Effector CD4-positive, alpha-beta T cell (primary cell): ENCODE measurements at places on chromosomes 3 and 15.

DNA sequence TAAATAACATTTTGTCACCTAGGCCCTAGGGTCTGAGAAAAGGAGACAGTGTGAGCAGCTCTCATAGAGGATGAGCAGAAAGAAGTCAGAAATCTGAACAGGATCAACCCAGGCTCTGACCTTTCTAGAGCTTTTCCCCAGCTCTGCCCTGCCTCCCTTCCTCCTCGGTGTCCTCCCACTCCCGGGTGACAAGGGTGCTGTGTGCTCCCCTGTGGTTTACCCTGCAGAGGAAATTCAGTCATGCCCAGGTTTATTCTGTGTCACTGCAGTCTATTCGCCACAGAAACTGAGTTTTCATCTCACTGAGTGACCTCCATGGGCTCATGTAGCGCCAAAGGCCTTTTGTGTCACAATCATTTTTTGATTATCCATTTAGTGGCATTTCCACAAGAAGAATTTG, 76.6 kb downstream of the IL12A start:
- DNase-seq: no peak

DNA sequence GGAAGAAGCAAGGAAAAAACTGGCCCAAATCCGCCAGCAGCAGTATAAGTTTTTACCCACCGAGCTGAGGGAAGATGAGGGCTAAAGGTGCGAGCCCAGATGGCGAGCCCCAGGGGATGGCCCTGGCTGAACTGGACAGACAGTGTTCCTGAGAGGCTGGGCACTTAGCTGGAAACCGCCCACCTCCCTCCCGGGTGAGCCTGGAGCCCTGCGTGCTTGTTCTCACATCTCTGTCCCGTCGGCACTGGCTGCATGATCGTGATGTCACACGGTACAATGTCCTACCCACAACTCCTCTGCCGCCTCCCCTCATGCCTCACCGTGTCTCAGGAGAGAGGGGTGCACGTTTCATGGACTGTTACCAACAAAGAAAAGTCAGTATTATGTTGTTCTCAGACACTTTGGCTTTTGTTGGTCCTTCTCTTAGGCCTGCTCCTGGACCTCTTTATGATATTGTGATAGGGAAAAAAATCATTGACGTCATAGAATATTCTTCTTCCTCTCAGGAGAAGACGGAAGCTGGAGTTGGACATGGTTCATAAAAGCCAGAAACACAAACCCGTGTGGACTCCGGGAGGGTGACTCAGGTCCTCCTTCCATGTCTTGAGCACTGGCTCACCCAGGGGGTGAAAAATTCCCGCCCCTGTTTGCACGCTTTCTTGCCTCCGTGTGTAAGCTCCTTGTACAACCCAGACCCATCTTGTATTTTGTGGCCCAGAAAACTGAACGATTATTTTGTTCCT, 201.8 kb upstream of the TPM1 start:
- no peak for DNase-seq

DNA sequence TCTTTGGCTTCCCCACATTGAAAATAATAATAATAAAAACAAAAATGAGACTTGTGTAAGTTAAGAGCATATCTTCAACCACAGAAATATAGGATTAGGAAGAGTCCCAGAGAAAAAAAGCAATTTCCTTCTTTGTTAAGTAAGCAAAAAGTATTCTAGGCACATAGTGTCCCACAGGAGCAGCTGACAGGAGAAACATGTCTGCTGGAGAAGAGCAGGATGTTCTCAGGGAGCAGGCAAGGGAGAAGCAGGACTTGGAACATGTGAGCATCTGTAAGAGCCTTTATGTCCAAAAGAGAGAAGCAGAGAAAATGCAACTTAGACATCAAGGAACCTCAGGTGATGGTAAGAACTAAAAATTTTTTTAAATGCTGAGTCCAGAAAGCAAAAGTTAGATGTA, 39.0 kb downstream of the TTC23 start:
- DNase-seq: no peak

DNA sequence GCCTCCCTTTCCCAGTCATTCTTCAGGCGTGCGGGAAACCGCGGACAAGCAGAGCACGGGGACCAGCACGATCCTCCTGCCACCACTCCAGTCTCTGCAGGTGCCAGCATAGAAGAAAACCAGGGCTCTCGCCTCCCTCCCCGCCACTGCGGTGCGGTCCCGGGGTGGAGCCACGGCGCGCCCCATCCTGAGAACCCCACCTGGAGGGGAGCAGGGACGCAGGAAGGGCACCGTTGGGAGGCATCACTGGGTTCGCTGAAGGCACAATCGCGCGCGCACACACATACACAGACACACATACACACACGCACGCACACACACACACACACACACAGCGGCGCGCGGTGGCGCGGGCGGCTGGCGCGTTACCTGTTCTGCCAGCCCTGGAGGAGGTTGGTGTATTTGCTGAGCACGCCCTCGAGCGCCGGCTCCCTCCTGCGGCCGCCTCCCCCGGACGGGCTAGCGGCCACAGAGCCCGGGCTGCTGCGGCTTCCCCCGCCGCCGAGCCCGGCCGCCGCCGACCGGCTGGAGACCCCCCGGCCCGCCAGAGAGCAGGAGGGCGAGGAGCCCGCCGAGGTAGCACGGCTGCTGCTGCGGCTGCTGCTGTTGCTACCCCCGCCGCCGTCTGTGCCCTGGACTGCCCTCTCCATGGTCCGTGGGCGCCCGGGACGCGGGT, 394 bp downstream of the OSBPL10 start:
- no peak for DNase-seq

- DNase-seq: no peak
Observed at GRCh38 chr3:39147711-39148434, 5.5 kb downstream of the CSRNP1 start.

- no peak for DNase-seq
Observed at GRCh38 chr3:182947888-182948287, 32.5 kb downstream of the DCUN1D1 start.

GRCh38 chr3:100759950-100760349, 50.7 kb downstream of the TFG start:
- DNase-seq: no peak
